Endothelial cell of umbilical vein (primary cell): ENCODE measurements at places on chromosomes 11 and 22. TPM values are rescaled to one million over a fixed set of nuclear protein-coding genes. Genes with fewer than 3 reads are reported as not detected.

Gene IL17REL
- total RNA-seq: 0.12 and 0.15 TPM in 2 replicates

- no peak for DNase-seq
- no peak overlapping the region for H3K4me3 ChIP-seq
- H3K27me3 ChIP-seq: peaks cover 4% of the 10 kb centered on the region
- H3K27ac ChIP-seq: no peak overlapping the region
- H3K36me3 ChIP-seq: no peaks in the 10 kb centered on the region
These were observed 174.7 kb downstream of the MN1 start for GRCh38 chr22:27626675-27627443.

- H3K27ac ChIP-seq: no peak overlapping the region
- no peak for DNase-seq
- no peaks in the 10 kb centered on the region for H3K4me1 ChIP-seq
- no peaks in the 10 kb centered on the region for H3K27me3 ChIP-seq
These were observed 16.7 kb downstream of the CSRP3 start for GRCh38 chr11:19185036-19185435.

Gene NUCB2
- total RNA-seq: 114 and 123 TPM in 2 replicates

Gene ARHGAP32
- 6.4 and 9.1 TPM in 2 replicates for total RNA-seq

- H3K36me3 ChIP-seq: no peaks in the 10 kb centered on the region
- H3K4me1 ChIP-seq: no peaks in the 10 kb centered on the region
- H3K4me3 ChIP-seq: no peak overlapping the region
- H3K27me3 ChIP-seq: no peaks in the 10 kb centered on the region
These were observed 86.7 kb downstream of the C11orf58 start for GRCh38 chr11:16825101-16825500.

Gene C11orf97
- total RNA-seq: not detected in 2 replicates

Gene CHRM1
- total RNA-seq: not detected in 2 replicates

DNA sequence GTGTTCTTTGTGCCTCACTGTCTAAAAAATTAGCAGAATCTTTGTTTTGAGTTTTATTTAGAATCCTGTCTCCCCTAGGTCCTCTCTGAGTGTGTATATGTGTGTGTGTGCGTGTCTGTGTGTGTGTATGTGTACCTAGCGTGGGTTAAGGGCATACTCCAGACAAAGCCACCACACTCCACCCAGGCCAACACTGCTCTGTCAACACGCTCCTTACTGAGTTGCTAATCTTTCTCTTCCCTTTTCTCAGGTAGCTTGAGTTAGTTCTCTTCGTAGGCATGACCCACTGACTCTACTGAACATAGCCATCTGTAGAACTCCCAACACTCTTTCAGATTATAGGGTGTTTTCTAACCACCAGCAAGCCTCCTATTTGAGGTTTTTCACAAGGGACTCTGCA is 131.1 kb downstream of the LRRC4C start:
- DNase-seq: no peak
- no peaks in the 10 kb centered on the region for H3K27me3 ChIP-seq
- no peak overlapping the region for H3K4me3 ChIP-seq
- H3K4me1 ChIP-seq: no peaks in the 10 kb centered on the region

Gene POU2AF2
- not detected in 2 replicates for total RNA-seq

DNA sequence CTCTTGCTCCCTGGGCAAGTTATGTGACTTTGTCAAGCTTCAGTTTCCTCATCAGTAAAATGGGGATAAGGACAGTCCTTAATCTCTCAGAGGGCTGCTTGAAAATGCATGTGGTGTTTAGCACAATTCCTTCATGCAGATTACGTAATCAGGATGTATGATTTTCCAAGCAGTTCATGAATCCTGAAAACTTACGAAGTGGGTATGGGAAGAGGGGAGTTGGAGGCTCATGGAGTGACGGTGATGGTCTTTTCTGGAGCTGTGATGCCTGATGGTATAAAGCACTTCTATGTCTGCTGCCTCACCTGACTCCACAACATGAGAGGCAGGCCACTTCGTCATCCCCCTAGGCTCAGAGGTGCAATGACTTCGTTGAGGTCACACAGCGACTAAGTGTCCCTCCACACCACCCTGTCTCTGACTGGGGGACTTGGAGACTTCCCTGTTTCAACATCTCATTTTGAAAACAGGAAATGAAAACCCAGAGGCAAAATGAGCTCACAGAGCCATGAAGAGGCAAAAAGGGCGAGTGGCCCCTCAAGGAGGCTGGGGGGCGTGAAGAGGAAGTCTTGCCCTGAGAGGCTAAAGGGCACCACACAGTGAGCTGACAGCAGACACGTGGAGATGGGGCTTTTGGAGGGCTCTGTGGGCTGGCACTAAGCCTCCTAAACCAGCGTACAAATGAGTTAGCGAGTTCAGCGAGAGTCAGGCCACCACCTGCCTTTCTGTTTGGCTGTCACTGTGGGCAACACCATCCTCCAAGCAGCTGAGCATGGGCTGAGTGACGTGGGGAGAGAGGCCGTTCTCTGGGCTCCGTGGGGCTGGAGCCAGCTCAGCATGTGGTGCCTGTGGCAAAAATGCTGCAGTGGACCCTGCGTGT is 10.1 kb downstream of the MCM5 start:
- H3K4me3 ChIP-seq: no peak overlapping the region
- DNase-seq: no peak
- peaks cover 7% of the 10 kb centered on the region for H3K36me3 ChIP-seq
- H3K27me3 ChIP-seq: no peaks in the 10 kb centered on the region
- no peak overlapping the region for H3K27ac ChIP-seq

Gene DYNC2H1
- 4.2 and 5.7 TPM in 2 replicates for total RNA-seq

DNA sequence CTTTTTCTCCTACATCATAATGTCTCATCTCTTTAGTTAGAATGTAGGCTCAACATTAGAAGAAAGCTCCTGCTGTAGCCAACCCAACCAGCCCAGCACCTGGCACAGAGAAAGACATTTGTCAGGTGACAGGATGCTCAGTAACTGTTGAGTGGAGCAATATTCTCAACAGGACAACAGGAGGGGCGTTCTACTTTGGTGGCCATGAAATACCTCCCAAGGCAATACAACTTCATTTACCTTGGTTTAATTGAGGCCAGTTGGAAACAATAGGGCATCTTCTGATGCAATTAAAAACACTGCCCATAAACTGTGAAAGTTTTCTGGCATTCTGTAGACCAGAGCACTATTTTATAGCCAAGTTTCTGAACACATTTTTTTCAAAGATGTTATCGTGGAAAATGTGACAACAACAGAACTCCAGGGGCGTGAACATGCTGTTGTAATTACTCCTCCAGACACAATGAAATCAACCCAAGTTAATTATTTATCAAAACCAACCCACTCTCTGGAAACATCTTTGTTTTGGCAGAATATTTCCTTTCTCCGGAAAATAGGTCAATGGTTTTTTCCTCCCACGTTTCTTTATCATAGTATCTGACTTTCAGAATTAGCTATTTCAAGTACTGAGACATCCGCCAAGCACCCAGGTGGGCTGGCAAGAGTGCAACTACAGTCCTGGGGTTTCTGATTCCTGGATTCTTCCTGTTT is 538.1 kb downstream of the SOX6 start:
- no peak overlapping the region for H3K27ac ChIP-seq
- DNase-seq: no peak
- no peaks in the 10 kb centered on the region for H3K36me3 ChIP-seq
- no peaks in the 10 kb centered on the region for H3K4me1 ChIP-seq
- no peak overlapping the region for H3K4me3 ChIP-seq

Gene OR5P2
- total RNA-seq: not detected in 2 replicates

- no peaks in the 10 kb centered on the region for H3K27me3 ChIP-seq
- no peaks in the 10 kb centered on the region for H3K4me1 ChIP-seq
- no peak overlapping the region for H3K4me3 ChIP-seq
- H3K36me3 ChIP-seq: no peaks in the 10 kb centered on the region
- H3K27ac ChIP-seq: no peak overlapping the region
These were observed 338.0 kb downstream of the AASDHPPT start for GRCh38 chr11:106415510-106415909.

Gene C22orf42
- not detected in 2 replicates for total RNA-seq

Gene FOLH1
- 0.53 and 1.4 TPM in 2 replicates for total RNA-seq

DNA sequence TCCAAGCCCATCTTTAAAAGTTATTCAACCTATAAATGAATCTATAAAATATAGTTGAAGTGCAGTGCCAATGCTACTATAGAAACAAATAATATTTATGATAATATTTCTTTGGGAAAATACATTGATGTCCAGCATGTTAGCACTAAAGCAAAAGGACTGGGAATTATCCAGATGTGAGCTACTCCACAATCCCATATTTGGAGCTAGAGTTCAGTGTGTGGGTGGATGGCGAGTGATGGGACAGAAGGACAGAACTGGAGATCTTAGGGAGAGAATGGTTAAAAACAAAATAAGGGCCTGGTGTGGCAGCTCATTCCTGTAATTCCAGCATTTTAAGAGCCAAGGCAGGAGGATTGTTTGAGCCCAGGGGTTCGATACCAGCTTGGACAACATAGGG is 216.8 kb downstream of the TMEM135 start:
- H3K4me1 ChIP-seq: peaks cover 5% of the 10 kb centered on the region
- H3K27ac ChIP-seq: no peak overlapping the region
- H3K36me3 ChIP-seq: no peaks in the 10 kb centered on the region
- no peak for DNase-seq
- H3K4me3 ChIP-seq: no peak overlapping the region

DNA sequence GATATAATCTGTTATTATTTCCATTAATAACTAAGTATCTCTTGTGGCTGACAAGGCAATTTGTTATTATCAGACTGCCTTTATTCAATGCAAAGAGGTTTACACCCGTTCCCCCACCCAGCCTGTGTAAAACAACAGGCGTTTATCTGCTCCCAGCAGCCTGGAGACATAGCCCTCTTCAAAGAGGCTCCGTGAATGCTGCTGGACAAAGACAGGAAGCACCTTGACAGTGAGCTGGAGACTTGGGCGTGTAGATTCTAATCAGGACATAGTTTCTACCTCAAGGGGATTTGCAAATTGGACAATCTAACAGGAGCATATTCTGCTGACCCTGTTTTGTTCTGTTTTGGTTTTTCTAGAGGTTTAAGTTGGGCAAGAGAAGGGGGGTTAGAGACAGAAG is 733.0 kb upstream of the KIRREL3 start:
- no peak overlapping the region for H3K4me3 ChIP-seq
- H3K27ac ChIP-seq: no peak overlapping the region
- H3K4me1 ChIP-seq: no peaks in the 10 kb centered on the region
- no peaks in the 10 kb centered on the region for H3K27me3 ChIP-seq
- DNase-seq: peak; percentile 61

Gene HPS5
- total RNA-seq: 14.1 and 15.6 TPM in 2 replicates

DNA sequence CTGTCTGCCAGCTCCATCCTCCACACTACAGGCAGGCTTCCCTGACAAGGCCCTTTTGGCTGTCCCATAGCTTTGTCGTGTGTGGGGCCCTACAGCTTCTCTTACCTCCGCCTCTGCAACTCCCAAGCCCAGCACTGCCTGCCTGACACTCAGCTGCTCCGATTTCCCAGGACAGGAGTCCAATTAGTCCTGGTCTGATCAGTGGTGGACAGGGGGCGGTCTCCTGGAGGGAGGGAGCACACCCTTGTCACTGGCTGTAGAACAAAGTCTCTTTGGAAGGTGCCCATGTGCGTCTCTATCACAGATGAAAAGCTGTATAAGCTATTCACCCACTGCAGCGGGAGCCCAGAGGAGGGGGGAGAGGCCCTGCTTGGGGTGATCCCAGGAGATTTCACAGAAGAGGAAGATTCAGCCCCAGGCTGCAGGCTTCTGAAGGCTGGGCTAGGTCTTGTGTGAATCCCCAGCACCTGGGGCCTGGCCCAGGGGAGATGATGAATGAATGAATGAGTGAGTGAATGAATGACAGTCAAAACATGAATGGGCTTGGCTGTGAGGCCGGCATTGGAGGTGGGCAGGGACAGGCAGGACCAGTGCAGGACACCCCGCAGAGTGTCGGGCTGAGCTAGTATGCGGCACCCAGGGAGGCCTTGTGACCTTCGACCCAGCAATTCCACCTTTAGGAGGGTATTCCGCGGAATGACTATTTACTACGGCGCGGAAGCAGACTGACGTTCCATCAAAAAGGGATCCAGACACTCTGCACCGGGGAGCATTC is 142.4 kb downstream of the CACNA1I start:
- H3K27me3 ChIP-seq: no peaks in the 10 kb centered on the region
- H3K4me1 ChIP-seq: no peaks in the 10 kb centered on the region

GRCh38 chr11:86174101-86175046 is 70.2 kb upstream of the EED start:
- peaks cover 39% of the 10 kb centered on the region for H3K4me1 ChIP-seq
- no peaks in the 10 kb centered on the region for H3K36me3 ChIP-seq
- peak; percentile 100 for DNase-seq

DNA sequence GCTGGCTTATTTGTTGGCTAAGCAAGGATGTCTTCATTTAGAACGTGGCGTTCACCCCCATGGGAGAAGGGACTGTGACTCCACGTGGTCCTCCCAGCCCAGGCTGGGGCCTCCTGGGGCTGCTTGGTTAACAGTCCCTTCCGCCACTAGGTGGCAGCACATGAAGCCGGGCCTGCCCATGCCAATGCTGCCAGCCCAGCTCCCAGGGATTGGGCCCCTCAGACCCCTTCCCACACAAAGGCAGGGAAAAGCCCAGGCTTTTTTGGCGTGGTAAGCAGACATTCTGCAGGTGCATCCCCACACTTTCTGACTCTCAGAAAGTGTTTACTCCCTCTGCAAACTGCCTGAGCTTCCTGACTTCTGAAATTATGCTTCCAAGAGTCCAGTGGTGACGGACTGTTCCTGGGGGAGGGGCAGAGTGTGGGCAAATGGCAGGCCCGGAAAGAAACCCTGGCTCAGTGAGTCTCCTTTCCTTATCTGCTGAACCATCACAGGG is 3.1 kb downstream of the CBX6 start:
- no peak overlapping the region for H3K27ac ChIP-seq
- peak; percentile 58 for DNase-seq
- peaks cover 4% of the 10 kb centered on the region for H3K27me3 ChIP-seq
- H3K4me1 ChIP-seq: peaks cover 35% of the 10 kb centered on the region

Gene KRTAP5-8
- not detected in 2 replicates for total RNA-seq

DNA sequence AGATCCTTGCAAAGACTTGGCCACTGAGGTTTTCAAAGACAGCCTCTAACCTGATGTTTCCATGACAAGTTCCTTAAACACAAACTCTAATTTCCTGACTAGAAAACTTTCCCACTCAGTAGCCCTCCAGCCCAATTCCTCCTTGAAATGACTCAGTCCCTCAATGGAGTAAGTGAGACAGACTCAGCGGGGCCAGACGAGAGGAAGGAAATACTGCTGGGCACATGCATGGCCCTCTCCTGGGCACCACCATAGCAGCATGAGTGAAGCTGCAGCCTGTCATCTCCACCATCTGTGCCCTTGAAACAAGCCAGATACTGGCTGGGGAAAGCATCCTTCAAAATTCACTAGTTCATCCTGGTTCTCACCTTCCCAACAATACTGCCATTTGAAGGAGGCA is 76.2 kb upstream of the GDPD4 start:
- no peak overlapping the region for H3K4me3 ChIP-seq
- DNase-seq: peak; percentile 83
- no peaks in the 10 kb centered on the region for H3K36me3 ChIP-seq
- H3K4me1 ChIP-seq: peaks cover 18% of the 10 kb centered on the region
- no peaks in the 10 kb centered on the region for H3K27me3 ChIP-seq

Gene CTSW
- not detected in 2 replicates for total RNA-seq

GRCh38 chr22:22030493-22031182 is 48.1 kb upstream of the TOP3B start:
- H3K27me3 ChIP-seq: no peaks in the 10 kb centered on the region
- H3K36me3 ChIP-seq: no peaks in the 10 kb centered on the region
- H3K4me3 ChIP-seq: no peak overlapping the region
- H3K4me1 ChIP-seq: no peaks in the 10 kb centered on the region
- peak; percentile 9 for DNase-seq

Gene NAT10
- 54.9 and 57.6 TPM in 2 replicates for total RNA-seq

- H3K27ac ChIP-seq: no peak overlapping the region
- no peak overlapping the region for H3K4me3 ChIP-seq
- peaks cover 31% of the 10 kb centered on the region for H3K4me1 ChIP-seq
- no peak for DNase-seq
These were observed 683 bp upstream of the FADS3 start for GRCh38 chr11:61892085-61892370.
